ENCODE measurements at places on chromosomes 13 and 19.

GRCh38 chr19:5971714-5972354, 6.1 kb downstream of the RANBP3 start:
- no peak for DNase-seq

DNA sequence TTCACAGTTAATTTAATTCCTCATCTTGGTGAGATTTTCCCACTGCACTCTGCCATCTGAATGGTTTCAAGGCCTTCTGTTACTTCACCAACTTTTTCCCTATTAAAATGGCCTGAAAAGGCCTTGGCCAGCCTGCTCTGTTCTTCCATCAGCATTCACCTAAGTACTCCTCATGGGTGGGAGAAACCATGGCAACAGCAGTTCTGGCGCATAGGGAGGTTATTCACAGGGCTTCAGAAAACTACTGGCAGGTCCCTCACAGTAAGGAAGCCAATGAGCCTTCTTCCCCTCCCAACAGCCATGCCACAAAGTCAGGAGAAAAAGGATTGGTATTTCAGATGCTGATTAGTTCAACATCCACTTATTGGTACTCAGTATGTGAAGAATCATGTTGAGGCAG, 17.2 kb upstream of the GJB2 start:
- DNase-seq = no peak

- DNase-seq = peak; percentile 94
These were observed 11.6 kb upstream of the RETN start for GRCh38 chr19:7657131-7657751.

GRCh38 chr19:46860846-46861690, at the start of gene ARHGAP35:
TSS of gene ARHGAP35 (plus strand) at chr19:46860997. CDS start at chr19:46918676, 57,679 bp downstream.
- DNase-seq = peak; percentile 91

DNA sequence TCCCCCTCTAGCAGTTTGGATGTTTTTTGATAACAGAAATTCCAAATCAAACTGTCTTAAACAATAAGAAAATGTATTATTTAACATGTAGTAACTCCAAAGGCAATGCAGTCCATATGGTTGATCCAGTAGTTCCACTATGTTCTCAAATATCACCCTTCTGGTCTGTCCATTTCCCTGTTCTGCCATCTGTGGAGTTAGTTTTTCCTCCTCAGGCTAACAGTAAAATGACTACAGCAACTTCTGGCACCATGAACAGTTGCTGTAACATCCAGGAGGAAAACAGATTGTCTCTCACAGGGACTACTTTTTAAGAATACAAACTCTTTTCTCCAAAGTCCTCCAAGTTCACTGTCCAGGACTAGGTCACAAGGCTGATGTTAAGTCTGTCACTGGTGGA, 455.4 kb downstream of the FGF14 start:
- DNase-seq = no peak

DNA sequence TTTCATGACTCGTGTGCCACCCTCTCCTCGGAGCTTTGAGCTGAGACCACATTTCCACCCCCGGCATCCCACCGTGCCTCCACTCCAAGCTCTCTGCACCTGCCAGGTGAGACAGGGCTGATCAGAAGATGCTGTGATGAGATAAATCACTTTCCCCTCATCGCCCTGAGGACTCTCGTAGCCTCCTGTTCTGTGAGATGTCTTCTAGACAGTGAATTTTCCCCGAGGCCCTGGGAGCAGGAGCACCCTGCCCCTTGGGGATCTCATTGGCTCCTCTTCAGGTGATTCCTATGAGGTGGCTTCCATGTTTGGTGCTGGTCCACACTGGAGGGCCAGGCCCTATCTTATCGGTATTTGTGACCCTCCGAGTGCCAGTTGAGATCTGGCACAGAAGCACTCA, 154.0 kb upstream of the TSHZ3 start:
- no peak for DNase-seq

DNA sequence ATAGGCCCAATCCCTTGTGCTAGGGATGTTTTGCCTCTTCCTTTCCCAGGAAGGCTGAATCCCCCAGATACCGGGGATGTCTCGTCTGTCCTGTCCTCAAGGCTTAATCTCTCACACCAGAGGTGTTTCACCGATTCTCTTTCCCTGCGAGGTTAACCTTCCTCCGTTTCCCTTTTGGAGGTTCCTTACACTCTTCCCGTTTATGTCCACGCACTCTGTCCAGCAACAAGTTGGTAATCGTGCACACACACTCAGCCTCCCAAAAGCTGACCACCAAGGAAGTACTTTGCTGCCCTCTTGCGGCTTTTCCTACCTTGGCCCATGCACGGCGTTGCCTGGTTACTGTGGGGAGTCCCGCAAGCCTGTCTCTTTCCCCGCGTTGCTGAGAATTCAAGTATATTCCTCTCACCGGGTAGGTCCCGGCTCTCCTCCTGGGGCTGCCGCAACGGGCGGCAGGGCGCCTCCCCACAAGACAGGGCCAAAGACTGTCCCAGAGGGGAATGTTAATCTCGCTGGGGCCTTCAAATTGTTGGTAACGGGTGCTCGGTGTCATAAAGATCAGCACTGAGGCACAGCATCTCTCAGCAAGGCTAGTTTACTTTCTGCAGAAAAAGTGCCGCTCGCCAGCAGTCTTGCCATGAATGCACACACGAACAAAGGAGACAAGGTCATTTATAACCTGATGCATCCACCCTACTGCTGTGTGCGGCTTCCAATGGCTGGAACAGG, 36.7 kb upstream of the CD177 start:
- no peak for DNase-seq

GRCh38 chr13:37192956-37193355, 87.5 kb upstream of the CSNK1A1L start:
- DNase-seq = no peak

- peak; percentile 15 for DNase-seq
These were observed 926 bp downstream of the PRR12 start for GRCh38 chr19:49591731-49592485.

GRCh38 chr19:9498183-9498902, at the start of gene ZNF560:
TSS of gene ZNF560 (minus strand) at chr19:9498616. CDS start at chr19:9475313, 23,303 bp downstream.
- DNase-seq = peak; percentile 0

- DNase-seq = no peak
These were observed 12.3 kb upstream of the SOX1 start for GRCh38 chr13:112054616-112055015.

- DNase-seq = no peak
These were observed 43.0 kb downstream of the IFT88 start for GRCh38 chr13:20610006-20610405.

GRCh38 chr19:49741210-49741844, 21.8 kb downstream of the TSKS start:
- peak; percentile 7 for DNase-seq

- no peak for DNase-seq
These were observed 351.3 kb downstream of the DACH1 start for GRCh38 chr13:71515744-71516038.

DNA sequence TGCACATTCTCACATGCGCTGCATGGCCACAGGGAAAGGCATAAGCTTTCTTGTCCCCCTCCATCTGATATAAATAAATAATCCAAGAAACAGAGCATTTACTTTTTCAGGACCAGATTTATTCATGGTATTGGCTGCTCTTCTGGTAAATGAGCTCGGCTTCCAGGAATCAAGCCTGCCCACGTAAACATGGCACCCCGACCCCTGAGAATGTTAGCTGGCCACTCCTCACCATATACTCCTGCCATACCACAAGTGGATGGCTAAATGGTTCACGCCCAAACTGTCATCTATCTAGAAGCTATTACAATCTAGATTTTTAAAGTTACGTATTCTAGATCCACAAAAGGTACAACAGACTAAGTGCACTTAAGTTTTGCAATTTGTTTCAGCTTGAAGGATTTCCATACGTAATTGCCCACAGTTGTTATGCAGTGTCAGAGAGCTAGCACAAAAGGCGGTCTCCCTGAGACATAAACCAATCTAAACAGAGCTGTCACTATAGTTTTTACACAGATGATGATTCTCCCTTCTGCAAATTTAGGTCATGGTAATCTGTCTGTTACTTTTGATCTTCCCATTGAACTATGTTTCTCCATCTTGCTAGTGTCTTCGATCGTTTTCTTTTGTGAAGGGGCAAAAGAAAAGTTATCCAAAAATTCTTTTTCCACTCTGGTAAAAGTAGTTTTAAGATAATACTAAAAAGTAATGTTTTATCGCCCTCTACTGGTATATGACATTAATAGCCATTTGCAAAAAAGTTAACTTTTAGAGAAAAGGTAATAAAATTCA, 16.2 kb upstream of the FOXO1 start:
- DNase-seq = peak; percentile 79

- DNase-seq = no peak
These were observed 5.5 kb downstream of the AP3D1 start for GRCh38 chr19:2145831-2146241.

DNA sequence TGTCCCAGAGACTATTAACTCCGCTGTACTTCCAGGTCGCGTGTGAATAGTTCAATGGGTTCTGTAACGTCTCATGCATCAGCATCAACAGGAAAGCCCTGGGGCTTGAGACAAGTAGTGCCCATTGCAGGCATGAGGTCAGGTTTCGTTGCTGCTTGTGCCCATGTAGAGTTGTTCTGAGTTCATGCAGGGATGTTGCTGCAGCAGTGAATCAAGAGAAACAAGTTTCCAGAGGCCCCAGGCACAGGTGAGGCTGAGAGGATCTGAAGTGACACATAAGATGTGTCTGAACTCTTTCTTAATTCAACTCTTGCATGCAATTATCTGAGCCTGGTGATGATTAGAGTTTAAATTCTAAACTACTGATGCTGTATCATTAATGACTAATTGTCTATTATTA, 8.6 kb upstream of the ZNF283 start:
- no peak for DNase-seq

Data from suppressor macrophage treated with lipopolysaccharide for 4 hours (primary cell).